Right hindlimb (tissue), 1 donor: ENCODE measurements at places on chromosomes 2 and 18.

GRCh38 chr2:50388324-50388723 is 643.6 kb downstream of the NRXN1 start:
- no peak for DNase-seq

GRCh38 chr2:145292166-145292565 is 772.2 kb upstream of the ZEB2 start:
- no peak for DNase-seq

DNA sequence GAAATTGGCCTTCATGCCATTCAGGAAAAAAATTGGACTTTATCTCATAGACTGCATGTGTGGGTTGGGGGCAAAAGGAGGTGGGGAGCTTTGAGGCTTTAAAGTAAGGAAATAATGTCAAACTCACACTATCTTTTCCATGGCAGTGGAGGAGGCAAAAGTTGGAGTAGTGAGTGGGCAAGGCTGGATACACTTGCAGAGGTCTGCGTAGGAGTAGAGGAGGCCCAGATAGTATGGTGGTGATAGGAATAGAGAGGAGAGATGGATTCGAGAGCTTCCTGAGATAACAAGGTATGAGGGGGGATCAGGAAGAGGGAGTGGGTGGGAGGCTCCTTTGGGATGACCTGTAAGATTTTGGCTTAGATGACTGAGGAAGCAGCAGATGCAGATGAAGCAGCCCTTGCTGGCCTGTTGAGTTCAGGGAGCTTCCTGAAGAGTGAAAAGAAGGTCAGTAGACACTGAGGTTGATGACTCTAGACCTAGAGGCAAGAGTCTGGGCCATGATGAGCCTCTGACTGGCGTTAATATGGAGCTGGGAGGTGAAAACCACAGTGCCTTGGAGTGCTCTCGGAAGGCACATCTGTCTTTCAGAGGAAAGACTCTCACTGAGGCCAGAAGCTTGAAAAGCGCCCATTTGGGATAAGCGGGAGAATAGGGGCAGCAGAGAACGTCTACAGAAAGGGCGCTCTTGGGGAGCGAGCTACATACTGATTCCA is 5.8 kb downstream of the UNC50 start:
- DNase-seq = no peak

DNA sequence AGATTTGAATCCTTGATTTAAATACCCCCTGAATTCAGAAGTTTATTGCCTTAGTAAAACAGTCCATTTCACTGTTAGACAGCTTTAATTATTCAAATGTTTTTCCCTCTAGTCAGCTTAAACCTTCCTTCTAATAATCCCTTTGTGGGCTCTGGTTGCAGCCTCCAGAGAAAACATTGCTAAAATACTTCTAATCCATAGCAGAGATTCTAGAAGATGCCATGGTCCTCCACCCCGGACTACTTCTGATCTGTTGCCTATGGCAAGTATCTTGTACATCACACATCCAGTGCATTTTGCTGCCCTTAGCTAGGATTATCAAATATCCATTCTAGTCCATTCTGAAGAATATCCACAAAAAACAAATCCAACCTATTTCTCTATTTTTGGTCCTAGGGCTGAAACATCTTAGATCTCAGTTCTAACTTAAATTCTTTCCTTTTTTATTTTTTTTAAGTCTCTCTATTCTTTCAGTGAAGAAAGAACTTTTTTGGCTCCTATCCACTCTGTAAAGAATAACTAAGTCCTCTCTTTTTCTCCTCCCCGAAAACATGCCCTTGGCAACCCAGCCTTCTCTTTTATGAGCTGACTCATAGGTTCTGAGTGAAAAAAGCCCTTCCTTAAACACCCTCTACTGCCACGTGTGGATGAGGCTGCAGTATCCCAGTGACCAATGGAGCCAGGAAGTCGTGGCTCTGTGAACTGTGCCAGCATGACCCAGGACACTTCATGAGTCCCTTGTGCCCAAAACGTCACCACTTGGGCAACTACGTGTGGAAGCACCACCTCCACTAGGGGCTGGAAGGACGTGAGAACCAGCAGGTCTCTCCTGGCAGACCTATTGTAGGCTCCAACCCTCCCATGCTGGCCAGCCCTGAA is 349.8 kb downstream of the TNS1 start:
- DNase-seq = peak; percentile 64

DNA sequence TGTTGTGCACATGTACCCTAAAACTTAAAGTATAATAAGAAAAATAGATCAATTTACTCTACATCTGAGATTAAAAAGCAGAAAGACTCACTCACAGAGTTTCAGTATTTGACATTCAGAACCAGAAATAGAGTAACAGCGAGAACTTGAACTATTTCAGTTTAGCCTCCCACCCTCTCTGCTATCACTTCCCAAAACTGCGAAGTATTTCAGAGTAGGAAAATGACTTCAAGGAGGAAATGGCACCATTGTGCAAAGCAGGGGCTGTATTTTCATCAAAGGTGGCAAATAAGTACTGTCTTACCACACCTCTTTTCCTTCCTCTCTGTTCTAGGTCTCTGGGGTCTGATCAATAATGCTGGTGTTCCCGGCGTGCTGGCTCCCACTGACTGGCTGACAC is 13.6 kb downstream of the DHRS9 start:
- no peak for DNase-seq

- no peak for DNase-seq
Observed at GRCh38 chr18:23563377-23564043, 22.8 kb downstream of the NPC1 start.

DNA sequence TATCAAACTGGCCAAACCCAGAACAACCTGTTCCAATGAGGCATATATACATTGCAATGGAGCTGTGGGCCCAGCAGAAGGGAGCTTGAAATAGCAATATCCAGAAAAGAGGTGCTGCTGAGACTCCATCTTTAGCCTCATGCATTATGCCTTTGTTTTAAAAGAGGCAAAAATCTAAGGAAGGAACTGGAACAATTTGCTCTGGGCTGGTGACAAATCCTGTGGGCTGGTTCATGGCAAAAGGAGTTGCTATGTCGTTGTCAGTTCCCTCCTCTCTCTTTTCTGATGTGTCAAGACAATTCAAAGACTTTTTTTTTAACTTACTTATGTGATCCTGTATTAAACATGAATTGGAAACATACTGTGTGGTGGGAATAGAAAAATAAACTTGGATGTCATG is 124.2 kb upstream of the FSHR start:
- no peak for DNase-seq

DNA sequence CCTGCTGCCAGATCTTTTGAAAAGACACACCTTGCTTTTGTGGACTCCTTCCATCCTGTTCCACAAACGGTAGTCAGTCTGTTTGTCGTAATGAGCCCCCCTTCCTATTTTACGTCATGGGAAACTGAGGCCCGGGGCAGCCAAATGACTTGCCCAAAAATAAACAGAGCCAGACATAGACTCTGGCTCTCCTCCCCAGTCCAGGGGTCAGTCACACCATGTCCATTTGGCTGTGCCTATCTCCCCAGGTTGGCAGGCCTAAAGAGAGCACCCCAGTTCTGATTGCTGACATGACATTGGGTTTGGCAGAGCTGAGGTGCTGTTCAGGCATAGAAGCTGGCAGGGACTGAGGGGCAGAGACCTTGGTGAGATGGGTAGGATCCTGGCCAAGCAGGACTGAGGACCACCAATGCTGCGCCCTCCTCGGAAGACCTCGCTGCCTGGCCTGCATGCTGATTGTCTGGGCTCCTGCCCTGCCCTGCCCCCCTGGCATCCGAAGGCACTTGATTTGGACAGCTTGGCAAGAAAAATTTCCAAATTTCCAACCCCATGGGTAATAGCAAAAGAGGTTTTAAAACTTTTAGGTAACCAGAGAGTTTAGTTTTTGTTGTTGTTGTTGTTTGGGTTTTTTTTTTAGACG is 335.4 kb downstream of the DYSF start:
- DNase-seq = no peak

GRCh38 chr2:80529466-80530165 is 225.1 kb upstream of the LRRTM1 start:
- DNase-seq = no peak

GRCh38 chr2:237866101-237866621 is 6.7 kb downstream of the RAMP1 start:
- DNase-seq = no peak

DNA sequence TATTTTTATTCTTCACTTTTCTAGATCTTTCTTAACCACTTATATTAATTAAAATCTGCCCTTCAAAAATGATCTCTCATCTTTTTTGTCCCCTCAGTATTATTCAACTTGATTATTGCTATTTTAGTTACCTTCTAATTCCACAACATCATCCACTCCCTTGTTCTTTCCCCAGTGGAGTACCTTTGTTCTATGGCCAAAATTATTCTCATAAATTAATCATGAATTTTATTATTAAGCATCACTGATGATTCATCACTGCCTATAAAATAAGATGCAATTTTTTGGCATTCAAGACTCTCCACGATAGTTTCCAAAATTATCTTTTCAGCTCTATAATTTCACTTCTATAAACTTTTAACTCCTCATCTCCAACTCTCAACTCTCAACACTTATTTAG is 505.7 kb downstream of the SPAG16 start:
- DNase-seq = no peak

DNA sequence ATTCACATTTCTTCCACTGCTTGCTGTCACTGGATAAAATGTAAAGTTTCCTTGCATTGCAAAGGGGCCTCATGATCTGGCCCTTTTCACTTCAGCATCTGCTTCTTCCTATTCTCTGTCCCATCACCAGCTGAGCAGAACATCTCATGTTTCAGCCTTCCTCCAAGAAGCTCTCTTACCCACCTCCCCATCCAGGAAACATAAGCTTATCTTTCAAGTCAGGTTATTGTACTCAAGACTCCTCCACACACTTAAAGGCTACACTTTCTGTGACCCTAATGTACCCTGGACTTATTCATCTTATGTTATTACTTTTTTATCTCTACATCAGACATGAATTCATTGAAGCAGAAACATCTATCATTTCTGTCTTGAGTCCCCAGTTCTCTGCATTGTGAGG is 230.5 kb downstream of the PMAIP1 start:
- DNase-seq = no peak

- DNase-seq = no peak
Observed at GRCh38 chr18:44758861-44759631, 78.4 kb downstream of the SETBP1 start.

DNA sequence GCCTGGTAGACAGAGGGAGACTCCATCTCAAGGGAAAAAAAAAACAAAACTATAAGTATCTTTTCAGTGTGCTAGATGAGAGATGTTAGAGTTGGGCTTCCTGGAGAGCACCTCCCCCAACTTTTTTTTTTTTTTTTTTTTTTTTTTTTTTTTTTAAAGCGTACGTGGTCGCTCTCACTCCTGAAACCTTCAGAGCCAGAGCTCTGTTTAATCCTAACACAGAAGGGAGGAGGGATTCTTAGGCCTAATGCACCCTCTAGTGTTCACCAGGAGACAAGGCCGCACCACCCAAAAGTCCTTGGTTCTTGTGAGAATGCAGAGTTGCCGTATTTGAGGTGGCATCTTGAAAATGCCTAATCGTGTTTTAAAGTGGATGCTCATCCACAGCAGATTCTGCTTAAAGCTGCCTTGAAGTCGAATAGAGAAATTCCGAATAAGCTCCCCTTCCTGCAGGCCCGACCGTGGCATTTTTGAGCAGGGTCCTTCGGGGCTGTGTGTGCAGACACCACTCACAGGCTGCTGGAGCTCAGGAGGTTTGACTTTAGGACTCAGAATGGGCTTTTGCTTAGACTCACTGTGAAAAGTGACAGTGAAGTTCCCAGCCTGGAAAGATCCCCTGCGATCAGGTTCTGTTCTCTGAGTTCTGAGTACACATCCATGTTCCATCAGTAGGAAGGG is 252.6 kb downstream of the AGAP1 start:
- DNase-seq = peak; percentile 81

GRCh38 chr18:63182310-63182772 is 137.2 kb downstream of the BCL2 start:
- DNase-seq = no peak

DNA sequence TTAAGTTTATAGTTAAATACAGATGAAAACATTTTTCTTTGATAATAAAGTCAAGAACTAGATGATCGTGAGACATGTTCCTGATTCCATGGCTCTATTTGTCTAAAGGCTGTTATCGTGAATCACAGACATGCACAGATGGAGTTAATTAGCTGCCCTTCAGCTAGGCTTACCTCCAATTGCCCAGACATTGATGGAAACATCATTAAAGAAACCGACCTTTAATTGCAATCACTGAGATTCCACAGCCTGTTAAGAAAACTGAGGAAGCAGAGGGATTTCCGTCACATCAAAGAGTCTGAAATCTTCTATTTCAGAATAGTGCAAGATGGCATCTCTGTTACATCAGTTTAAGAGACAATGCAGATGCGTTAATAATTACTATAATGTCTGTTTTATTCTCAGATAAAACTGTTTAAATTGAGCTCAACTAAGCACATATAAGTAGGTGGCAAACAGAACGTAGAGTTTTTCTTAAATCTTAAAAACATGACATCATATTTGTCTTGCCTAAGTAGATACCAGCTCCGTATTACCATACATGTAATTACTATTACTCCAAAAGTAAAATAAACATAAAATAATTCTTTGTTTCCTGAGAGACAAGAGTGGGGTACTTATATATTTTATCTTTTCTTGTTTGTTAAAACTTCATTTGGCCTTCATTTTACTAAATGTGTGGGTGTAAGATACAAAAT is 23.9 kb upstream of the CRACDL start:
- no peak for DNase-seq

DNA sequence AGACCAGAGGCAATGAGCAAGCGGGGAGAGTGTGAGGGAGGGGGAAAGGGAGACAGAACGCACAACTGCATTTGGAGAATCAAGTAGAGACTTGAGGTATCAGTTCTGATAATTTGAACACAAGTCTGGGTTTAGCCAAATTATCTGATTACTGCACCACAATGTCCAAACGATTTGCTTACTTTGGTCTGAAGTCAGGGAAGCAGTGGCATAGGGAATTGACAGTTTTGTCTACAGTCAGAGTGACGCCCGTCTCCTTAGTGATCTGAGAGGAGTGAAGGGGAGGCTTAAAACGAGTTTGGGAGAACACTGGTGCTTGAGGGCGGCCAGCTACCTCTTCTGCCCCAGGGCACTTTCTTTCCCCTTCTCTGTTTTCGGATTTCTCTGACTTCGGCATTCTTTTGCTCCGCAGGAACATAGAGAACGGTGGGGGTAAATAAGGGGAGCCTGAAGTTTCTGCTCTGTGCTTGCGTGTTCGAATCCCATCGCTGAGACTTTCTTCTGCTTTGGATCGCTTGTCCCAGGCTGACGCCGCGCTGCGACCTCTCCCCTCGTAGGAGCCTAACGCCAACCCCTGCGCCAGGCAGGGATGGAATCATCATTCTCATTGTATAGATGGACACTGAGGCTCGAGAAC is 2.9 kb upstream of the DLX2 start:
- DNase-seq = peak; percentile 14

DNA sequence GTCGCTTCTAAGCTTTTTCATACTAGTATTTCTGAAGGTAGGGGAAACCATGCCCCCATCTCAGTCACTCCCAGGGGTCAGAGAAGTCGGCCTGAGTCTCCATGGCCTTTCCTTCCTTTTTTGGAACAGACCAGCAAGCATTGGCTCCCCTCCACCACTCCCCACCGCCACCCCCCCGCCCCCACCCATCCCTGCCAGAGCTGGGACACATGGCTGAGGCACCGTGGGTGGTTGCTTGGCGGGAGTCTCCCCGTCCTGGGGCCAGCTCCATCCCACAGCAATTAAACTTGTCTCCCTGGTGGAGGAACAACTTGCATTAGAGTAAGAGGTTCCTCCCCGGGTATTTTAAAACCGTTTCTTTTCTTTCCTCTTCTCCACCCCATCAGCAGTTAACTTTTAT is 100.8 kb upstream of the TFPI start:
- DNase-seq = no peak

GRCh38 chr18:26650310-26651268 is 102.2 kb upstream of the KCTD1 start:
- no peak for DNase-seq
